Activated T-cell treated with anti-CD3 and anti-CD28 coated beads, Interleukin-2, amount 50 U/mL, for 48 hours (primary cell): ENCODE measurements at places on chromosomes 2 and 18.

GRCh38 chr18:413233-413632, 87.3 kb downstream of the COLEC12 start:
- no peak for DNase-seq

GRCh38 chr18:34297287-34297686, 72.6 kb upstream of the NOL4 start:
- DNase-seq: no peak

DNA sequence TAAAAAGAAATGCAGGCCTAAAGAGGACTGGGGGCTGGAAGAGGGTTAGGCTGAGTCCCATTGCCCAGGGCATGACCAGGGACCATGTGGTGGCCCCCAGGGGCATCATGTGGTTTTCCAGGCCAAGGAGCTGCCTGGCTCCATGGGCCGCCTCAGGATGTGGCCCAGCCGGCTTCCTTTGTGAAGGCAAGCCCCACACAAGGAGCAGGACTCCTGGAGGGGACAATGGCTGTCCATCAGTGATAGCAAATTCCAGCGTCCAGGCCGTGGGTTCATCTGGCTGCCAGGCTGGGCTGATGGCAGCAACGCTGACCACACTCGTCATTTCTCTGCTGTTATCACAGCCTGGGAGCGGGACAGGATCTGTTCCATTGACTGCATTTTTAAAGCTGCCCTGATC, 82.5 kb downstream of the GBX2 start:
- DNase-seq: no peak

- DNase-seq: no peak
Measured at GRCh38 chr2:28351621-28352020, 41.0 kb upstream of the FOSL2 start.

DNA sequence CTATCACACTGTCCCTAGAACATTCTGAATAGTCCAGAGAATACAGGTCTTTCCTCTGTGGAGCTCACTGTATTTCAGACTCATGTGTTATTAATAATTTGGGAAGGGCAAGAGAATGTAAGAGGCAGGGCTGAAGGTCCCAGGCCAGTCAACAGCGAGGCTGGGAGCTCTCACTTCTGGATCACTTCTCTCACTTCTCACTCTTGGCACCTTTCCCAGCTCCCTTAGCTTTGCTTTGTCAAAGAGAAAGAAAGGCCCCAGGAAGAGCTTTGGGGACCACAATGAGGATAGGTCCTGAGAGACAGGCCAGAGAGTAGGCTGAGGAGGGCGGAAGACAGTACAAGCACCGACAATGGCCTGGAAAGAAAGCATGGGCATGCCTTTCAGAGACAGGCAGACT, 11.2 kb downstream of the EFR3B start:
- DNase-seq: no peak

- DNase-seq: no peak
Measured at GRCh38 chr2:164846276-164846675, 4.7 kb upstream of the COBLL1 start.

DNA sequence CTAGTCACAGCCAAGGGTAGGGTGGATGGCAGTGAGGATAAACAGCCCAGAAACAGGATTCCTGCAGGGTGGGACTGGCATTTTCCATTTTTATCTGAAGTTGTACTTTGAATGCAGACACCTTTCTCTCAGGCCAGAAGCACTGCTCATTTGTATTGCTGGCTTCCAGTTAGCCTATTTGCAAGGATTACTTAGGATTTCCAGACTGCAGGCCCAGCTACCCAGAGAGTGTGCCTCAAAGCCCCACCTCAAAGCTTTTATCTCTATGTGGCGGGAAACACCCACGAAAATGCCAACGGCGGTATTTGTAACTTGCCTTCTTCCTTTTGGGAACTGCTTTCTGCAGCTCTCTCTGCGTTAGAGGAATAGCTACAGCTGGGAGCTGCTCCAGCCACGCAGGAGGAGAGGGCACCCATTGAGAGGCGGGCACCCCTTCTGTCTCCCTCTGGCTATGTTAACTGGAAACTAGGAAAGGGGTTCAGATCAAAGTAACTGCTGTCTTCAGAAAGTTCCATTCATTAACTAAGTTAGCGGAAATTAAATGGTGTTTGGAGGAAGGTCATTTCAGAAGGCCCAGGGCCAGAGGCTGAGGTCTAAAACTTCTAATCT, 144.9 kb downstream of the TGIF1 start:
- peak; percentile 62 for DNase-seq

GRCh38 chr2:205934443-205934842, 151.5 kb downstream of the INO80D start:
- no peak for DNase-seq

GRCh38 chr18:4797002-4797685, 342.0 kb upstream of the DLGAP1 start:
- DNase-seq: no peak

- peak; percentile 31 for DNase-seq
Measured at GRCh38 chr2:240819858-240820606, at the start of gene KIF1A. Gene KIF1A (minus strand): TSS chr2:240820219. CDS start chr2:240797752, 22,467 bp downstream.

DNA sequence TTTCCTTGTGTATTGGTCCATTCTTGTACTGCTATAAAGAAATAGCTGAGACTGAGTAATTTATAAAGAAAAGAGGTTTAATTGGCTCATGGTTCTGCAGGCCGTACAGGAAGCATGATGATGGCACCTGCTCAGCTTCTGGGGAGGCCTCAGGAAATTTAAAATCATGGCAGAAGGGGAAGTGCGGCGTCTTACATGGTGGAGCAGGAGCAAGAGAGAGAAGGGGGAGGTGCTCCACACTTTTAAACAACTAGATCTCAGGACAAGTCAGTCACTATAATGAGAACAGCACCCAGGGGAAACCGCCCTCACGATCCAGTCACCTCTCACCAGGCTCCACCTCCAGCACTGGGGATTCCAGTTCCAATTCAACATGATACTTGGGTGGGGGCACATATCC, 54.3 kb downstream of the MSH2 start:
- DNase-seq: no peak

DNA sequence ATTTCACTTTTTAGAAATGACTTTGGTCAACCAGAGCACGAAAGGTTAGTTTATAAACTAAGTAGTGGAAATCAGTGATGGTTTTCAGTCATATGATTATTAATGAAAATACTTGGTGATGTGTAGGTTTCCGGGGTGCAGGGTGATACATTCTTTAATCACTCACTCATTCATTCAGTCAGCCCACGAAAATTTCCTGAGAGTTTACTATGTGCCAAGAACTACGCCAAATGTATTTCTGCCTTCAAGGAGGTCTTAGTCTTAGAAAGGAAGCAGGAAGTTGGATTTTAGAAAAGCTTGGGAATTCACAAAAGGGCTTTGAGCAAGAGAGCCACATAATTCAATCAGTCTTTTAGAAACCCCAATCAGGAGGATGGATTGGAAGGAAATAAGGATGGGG, 543.6 kb downstream of the PLCL1 start:
- no peak for DNase-seq

- DNase-seq: no peak
Measured at GRCh38 chr2:160534996-160535395, 41.4 kb upstream of the RBMS1 start.

- DNase-seq: no peak
Measured at GRCh38 chr2:215746887-215747615, 266.3 kb downstream of the MREG start.

- DNase-seq: no peak
Measured at GRCh38 chr2:22701561-22702160, 683.3 kb upstream of the KLHL29 start.

DNA sequence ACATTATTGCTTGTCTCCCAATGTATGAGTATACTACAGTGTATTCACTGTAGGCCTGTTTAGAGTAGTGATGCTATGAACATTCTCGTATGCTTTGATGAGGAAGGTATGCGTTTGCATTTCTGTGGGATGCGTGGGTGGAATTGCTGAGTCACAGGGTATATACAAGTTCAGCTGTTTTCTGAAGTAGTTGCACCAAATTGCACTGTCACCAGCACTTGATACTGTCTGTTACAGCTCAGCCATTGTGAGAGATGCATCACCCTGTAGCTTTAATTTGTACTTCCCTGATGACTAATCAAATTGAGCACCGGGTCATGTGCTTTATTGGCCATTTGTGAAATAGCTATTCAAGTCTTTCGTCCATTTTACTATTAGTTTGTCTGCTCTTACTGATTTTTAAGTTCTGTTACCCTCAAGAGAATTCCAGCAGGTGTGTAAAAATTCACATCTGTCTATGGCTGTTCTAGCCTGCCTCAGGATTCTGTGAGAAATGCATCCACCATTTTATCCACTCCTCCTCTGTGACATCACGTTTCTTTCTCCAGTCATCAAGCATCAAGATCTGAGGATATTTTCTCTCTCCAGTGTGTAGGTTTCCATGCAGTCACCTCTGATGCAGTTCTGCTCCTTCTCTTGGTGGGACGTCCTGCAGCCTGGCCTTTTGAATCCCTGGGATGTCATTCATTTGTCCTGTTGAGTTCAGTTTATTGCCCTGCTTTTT, 72.5 kb downstream of the DGKD start:
- peak; percentile 75 for DNase-seq

- no peak for DNase-seq
Measured at GRCh38 chr18:23618862-23619387, 32.6 kb upstream of the NPC1 start.

GRCh38 chr18:48412339-48412929, 3.3 kb upstream of the ZBTB7C start:
- peak; percentile 24 for DNase-seq

DNA sequence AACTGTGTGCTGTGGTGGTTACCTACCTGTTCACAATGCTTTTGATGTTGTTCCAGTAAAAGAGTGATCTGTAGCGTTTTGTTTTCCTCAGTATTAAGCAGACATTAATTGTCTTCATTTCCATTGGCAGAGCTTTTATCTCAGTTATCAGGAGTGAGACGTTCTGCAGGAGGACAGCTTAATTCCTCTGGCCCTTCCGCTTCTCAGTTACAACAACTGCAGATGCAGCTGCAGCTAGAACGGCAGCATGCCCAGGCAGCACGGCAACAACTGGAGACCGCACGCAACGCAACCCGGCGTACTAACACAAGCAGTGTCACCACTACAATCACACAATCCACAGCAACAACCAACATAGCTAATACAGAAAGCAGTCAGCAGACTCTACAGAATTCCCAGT, 78.3 kb downstream of the KCMF1 start:
- DNase-seq: no peak

- DNase-seq: no peak
Measured at GRCh38 chr2:45180033-45180746, 170.9 kb upstream of the SIX2 start.

- no peak for DNase-seq
Measured at GRCh38 chr18:9139400-9140039, 2.9 kb downstream of the ANKRD12 start.

DNA sequence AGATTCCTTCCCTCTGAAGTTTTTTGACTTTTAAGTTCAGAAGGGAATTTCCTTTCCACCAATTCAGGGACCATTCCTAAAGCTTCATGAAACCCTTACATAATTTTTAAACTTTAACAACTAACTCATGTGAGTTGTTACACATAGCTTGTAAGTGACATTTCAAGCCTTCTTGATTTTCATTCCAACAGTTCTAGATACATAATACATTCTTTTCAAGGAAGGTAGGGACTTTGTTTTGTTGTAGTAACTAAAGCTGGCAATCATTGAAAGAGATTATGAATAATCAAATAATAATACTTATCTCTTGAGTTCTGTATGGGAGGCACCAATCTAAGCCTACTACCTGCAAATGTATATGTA, 45.4 kb downstream of the SETBP1 start:
- DNase-seq: no peak

DNA sequence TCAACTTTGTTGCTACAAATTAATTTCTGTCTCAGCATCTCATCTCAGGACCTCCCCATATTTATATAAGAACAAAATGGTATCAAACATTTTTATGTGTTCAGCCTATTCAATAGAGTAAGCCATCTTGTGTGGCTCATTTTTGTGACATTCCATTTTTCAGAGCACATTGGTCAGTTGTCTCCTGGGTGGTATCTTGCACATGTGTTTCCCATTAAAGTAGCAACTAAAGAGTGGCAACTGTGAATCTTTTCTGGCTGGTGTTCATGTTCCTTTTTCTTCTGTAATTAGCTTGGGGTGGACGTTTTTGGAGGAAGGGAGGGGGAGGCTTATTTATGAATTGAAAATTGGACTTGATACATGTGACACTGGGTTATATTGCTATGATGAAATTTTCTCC, 45.4 kb upstream of the EFEMP1 start:
- no peak for DNase-seq

DNA sequence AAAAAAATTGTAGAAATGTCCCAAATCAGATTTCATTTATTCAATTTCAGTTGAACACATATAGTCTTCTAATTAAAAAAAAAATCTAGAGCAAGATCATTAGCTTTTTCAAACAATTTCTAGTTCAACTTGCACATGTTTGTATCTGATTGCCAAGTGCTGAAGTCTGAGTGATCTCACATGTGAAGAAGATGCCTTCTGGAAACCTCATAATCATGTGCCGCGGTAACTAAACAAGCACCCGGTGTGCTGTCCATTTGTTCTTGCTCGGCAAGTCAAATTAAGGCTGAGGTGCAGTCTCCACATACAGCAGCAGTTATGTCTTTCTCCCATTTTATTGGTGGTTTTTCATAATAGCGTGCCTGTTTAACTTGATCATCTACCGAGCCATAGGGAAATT, 18.7 kb downstream of the CABLES1 start:
- DNase-seq: no peak

- DNase-seq: no peak
Measured at GRCh38 chr18:74124642-74125041, 23.0 kb downstream of the FBXO15 start.

- no peak for DNase-seq
Measured at GRCh38 chr2:162012565-162013058, 61.4 kb downstream of the DPP4 start.

DNA sequence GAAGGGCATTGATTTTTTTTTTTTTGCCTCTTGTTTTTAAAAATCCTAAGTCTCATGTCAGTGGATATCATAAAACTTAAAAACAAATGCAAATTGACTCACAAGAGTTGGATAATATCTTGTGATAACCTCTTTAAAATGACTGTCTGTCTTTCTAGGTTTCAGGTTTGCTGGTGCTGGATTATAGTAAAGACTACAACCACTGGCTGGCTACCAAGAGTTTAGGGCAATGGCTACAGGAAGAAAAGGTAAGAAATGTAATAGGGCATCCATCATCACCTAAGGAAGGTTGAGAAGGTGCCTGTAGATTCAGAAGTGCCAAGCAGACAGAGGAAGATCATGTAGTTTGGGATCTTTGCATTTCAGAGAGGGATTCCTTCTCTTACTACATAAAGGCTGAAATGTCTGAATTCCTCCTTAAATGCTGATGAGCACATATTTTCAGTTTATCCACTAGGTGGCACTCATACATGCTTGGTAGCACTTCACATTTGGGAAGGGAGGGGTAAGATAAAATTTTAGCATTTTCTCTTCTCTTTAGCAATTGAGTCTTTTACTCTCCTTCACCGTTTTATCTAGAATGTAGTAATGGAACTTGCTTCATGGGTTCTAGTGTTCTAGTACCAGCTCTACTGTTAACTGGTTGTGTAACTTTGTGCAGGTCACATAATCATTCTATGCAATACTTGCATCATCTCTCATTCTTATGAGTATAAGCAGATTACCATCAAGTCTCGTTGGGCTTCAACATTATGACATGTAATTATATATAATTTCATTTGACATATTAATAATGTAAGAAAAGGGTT, 21.1 kb downstream of the CPS1 start:
- DNase-seq: no peak
